ENCODE measurements at places on chromosomes 1 and 21. TPM values are rescaled to one million over a fixed set of nuclear protein-coding genes. Genes with fewer than 3 reads are reported as not detected.

Gene ESPN
- total RNA-seq = not detected

Gene UFC1
- total RNA-seq = 73.9 TPM

Gene CRNN
- not detected for total RNA-seq

Gene KCNE2
- total RNA-seq = not detected

Gene ASPM
- 0.81 TPM for total RNA-seq
